Posterior vena cava (tissue), 2 donors: ENCODE measurements at places on chromosomes 12 and 14. TPM values are rescaled to one million over a fixed set of nuclear protein-coding genes. Genes with fewer than 3 reads are reported as not detected.

Gene ELK3
- 60.6 TPM for total RNA-seq

Gene ADAMTS20
- not detected for total RNA-seq

Gene EFS
- 19.4 TPM for total RNA-seq

Gene SLC17A8
- not detected for total RNA-seq

Gene LRRK2
- total RNA-seq = 21.2 TPM

Gene RNF212B
- total RNA-seq = not detected

Gene VWF
- total RNA-seq = 375 TPM

GRCh38 chr12:124588751-124589267, 21.4 kb upstream of the NCOR2 start:
- no peak for DNase-seq

DNA sequence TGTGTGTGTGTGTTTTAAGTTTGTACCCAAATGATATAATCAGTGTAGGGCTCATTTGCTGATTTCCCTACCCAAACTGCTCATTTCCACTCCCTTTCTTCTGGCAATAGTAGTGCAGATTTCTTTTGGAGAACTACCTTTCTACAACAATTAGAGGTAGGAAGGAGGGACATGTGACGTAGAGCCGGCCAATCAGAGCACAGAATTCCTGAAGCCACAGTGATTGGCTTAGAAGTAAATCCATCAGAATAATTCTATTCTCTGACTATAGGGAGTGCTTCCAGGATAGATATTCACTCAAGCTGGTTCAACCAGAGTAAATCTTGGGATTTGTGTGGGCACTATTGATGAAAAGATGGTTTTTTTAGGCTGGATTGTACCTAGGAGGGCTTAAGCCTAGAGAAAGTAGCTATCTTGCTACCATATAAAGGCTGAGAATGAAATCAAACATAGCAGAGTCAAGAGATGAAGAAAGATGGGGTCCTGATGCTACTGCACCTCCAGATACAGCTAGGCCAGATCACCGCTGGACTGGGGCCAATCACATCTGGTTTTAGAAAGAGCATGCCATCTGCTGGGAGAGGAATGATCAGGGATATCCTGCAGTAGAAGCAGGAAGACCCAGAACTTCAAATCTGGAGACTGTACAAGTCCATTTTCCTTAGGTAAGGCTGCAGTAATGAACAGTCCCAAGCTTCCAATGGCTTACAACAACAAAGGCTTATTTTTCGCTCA, 54.1 kb upstream of the NUAK1 start:
- DNase-seq = no peak

GRCh38 chr12:27207615-27208413, 36.3 kb upstream of the STK38L start:
- DNase-seq = no peak

DNA sequence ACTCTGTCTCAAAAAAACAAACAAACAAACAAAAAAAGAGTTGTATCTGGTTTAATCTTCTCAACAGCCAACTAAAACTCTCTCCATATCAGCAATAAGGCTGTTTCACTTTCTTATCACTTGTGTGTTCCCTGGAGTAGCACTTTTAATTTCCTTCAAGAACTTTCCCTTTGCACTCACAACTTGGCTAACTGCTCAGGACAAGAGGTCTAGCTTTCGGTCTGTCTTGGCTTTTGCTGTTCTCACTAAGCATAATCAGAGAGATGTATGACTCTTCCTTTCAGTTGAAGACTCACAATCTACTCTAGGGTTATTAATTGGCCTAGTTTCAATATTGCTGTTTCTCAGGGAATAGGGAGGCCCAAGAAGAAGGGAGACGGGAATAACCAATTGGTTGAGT, 12.3 kb downstream of the NEMP1 start:
- no peak for DNase-seq

DNA sequence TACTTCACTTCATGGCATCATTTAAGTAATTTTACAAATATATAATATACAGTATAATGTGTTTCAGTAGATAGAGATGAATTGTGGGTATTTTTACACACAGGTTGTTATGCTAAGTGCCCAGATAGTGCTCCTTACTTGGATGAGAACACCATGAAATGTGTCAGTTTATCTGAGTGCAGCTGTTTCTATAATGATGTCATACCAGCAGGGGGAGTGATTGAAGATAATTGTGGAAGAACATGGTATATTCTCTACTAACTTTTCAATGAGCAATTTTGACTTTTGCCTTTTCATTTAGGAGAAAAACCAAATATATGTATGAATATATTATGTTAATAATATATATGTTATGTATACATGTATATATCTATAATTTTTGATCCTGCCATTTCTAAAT, 221.6 kb downstream of the LRRK2 start:
- no peak for DNase-seq
